WTC11 (cell line): ENCODE measurements at places on chromosomes 11 and 22. TPM values are rescaled to one million over a fixed set of nuclear protein-coding genes. Genes with fewer than 3 reads are reported as not detected.

The FAM83F gene
- 33.8 to 43.1 TPM (median 35.4 TPM) in 3 replicates for total RNA-seq

GRCh38 chr11:27505781-27506180 lies 788 bp downstream of the LIN7C start:
- peak overlapping the region; percentile 100 for H3K4me3 ChIP-seq
- H3K27me3 ChIP-seq = no peaks in the 10 kb centered on the region; the same call in 1 of the 2 replicates
- peak overlapping the region; percentile 99 for H3K27ac ChIP-seq
- DNase-seq = no peak
- peaks cover 13% of the 10 kb centered on the region for H3K36me3 ChIP-seq

DNA sequence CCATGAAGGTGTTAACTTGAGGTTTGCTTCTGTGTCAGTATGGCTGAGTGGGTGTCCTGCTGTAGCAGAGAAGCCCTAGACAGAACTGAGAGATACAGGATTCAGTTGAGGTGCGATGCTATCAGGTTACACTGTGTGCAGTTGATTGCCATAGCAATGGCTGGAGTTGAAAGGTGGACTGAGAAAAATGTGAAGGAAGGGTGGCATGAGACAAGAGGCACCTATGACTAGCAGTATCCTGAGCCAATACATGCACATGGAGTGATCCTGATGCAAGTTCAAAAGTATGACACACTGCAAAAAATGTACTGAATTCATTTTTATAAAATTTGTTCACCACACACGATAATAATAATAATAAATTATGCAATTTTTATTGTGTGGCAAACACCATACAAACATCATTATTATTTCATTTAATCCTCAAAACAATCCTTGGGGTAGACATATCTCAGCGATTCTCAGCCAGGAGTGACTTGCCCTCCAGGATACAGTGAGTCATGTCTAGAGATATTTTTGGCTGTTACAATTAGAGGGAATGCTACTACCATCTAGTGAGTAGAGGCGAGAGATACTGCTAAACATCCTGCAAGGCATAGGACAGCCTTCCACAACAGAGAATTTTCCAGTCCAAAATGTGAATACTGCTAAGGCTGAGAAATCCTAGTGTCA lies 3.9 kb upstream of the PIWIL4 start:
- no peaks in the 10 kb centered on the region for H3K36me3 ChIP-seq
- DNase-seq = no peak
- no peak overlapping the region for H3K4me3 ChIP-seq

DNA sequence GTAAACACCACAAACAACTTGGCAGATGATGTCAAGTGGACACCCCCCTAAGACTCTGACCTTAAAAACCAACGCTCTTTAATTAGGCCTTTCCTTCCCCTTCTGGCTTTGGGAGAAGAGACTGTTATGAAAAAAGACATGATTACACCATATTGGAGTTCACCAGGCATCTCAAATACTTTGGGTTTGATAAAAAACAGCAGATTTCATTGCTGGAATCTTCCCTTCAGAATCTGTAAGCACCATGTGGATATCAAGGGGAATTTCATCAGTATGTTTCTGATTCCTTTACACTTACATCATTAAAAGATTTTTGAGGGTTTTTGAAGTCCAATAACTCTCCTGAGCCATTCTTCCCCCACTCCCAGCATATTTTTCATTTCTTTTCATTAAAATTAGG lies 85.6 kb downstream of the KIRREL3 start:
- H3K4me3 ChIP-seq = no peak overlapping the region
- H3K27ac ChIP-seq = no peak overlapping the region
- DNase-seq = no peak
- no peaks in the 10 kb centered on the region for H3K27me3 ChIP-seq
- peaks cover 9% of the 10 kb centered on the region for H3K4me1 ChIP-seq

DNA sequence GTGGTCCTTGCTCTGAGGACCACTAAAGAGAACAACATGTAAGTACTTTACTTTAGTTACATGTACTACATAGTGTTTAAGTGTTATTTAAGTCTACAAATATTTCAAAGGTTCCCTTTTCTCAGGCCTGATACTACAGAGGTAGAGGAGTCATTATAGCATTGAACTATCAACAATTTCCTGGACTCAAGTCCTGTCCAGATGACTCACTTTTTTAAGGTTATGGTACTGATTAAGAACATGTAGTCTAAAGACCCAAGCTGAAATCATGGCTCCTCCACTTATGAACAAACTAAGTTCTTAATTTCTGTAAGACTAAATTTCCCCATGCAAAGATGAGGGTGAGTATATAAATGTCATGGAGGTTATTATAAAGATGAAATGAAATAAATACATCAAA lies 74.7 kb downstream of the NARS2 start:
- H3K4me3 ChIP-seq = no peak overlapping the region
- no peak for DNase-seq
- H3K27ac ChIP-seq = no peak overlapping the region
- H3K27me3 ChIP-seq = no peaks in the 10 kb centered on the region
- no peaks in the 10 kb centered on the region for H3K36me3 ChIP-seq
- H3K4me1 ChIP-seq = peaks cover 17% of the 10 kb centered on the region

GRCh38 chr11:72777755-72778278 lies 16.0 kb downstream of the STARD10 start:
- H3K36me3 ChIP-seq = no peaks in the 10 kb centered on the region
- H3K4me1 ChIP-seq = peaks cover 22% of the 10 kb centered on the region
- H3K27me3 ChIP-seq = peaks cover 7% of the 10 kb centered on the region

DNA sequence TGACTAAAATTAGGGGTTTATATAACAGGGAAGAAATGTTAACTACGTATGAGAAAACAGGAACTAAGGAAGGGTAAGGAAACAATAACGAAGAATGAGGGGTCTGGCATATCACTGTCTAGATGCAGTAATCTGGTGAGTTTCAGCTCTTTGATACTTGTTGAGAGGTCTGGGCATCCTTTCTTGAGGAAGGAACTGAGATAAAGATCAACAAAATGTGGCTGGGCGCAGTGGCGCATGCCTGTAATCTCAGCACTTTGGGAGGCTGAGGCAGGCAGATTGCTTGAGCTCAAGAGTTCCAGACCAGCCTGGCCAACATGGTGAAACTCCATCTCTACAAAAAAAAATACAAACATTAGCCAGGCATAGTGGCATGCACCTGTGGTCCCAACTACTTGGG lies 2.7 kb downstream of the DCDC1 start:
- DNase-seq = no peak
- no peak overlapping the region for H3K4me3 ChIP-seq
- no peaks in the 10 kb centered on the region; the same call in 1 of the 2 replicates for H3K27me3 ChIP-seq
- H3K36me3 ChIP-seq = no peaks in the 10 kb centered on the region
- H3K4me1 ChIP-seq = peaks cover 10% of the 10 kb centered on the region
- no peak overlapping the region for H3K27ac ChIP-seq

- no peak for DNase-seq
- H3K4me1 ChIP-seq = no peaks in the 10 kb centered on the region
- H3K27ac ChIP-seq = no peak overlapping the region
These were observed 87.5 kb downstream of the TMEM135 start for GRCh38 chr11:87125257-87125656.

The UBASH3B gene
- 18.9 to 22.6 TPM (median 21.1 TPM) in 3 replicates for total RNA-seq

The OR52I1 gene
- total RNA-seq = not detected in 3 replicates

DNA sequence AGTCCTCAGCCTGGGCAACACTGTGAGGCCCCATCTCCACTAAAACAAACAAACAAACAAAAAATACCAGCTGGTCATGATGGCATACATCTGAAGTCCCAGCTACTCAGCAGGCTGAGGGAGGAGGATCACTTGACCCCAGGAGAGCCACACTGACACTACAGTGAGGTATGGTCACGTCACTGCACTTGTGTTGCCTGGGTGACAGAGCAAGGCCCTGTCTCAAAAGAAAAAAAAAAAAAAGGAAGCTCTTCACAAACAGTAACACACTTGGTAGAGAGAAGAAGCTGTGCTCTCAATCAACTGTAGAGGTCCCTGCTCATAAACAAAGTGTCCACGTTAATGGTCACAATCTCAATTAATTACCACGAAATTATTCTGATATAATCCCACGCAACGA lies 401.6 kb upstream of the CCDC90B start:
- no peaks in the 10 kb centered on the region for H3K27me3 ChIP-seq
- DNase-seq = no peak
- H3K27ac ChIP-seq = no peak overlapping the region
- no peak overlapping the region for H3K4me3 ChIP-seq
- H3K36me3 ChIP-seq = no peaks in the 10 kb centered on the region
- H3K4me1 ChIP-seq = peaks cover 22% of the 10 kb centered on the region

DNA sequence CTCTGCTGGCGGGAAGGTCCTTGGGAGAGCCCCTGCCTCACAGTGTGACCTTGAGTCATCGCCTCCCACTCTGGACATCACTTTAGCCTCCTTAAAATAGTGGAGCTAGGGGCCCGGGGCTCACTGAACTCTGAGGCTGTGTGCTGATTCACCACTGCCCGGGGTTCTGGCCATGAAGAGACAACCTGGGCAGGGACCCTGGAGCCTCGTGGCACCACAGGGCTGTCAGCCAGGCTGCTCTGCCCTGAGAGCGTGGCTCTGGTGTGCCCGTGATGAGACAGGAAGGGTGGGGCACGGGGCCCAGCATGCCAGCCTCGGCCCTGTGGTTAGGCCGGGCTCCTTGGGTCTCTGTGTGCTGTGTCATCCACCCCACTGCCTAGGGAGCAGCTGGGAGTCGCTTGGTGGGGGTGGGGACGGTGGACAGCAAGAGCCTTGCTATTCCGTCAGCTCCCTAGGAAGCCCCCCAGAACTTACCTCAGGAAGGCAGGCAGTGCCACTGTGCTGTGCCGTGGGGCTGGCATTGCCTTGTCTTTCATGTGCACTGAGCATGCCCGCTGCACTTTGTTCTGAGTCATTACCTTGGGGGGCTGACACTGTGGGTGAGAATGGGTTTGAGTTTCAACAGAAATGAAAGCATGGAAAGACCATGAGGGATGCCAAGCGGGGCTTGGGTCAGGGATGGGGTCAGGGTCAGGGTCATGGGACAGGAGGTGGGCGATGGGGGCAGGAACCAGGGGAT lies 31.7 kb downstream of the TPCN2 start:
- H3K4me1 ChIP-seq = no peaks in the 10 kb centered on the region
- H3K27me3 ChIP-seq = no peaks in the 10 kb centered on the region
- no peak overlapping the region for H3K4me3 ChIP-seq
- DNase-seq = no peak
- peaks cover 17% of the 10 kb centered on the region for H3K36me3 ChIP-seq

GRCh38 chr22:43385770-43386641 lies 25.8 kb upstream of the MPPED1 start:
- peak; percentile 84 for DNase-seq
- no peak overlapping the region for H3K4me3 ChIP-seq
- H3K27ac ChIP-seq = no peak overlapping the region
- peaks cover 28% of the 10 kb centered on the region for H3K27me3 ChIP-seq
- no peaks in the 10 kb centered on the region for H3K36me3 ChIP-seq

The CHST1 gene
- 2.4 to 2.6 TPM (median 2.4 TPM) in 3 replicates for total RNA-seq

GRCh38 chr11:61627850-61628661 lies 47.2 kb upstream of the SYT7 start:
- H3K27me3 ChIP-seq = no peaks in the 10 kb centered on the region
- peaks cover 50% of the 10 kb centered on the region for H3K4me1 ChIP-seq
- DNase-seq = peak; percentile 87
- no peaks in the 10 kb centered on the region for H3K36me3 ChIP-seq
- no peak overlapping the region for H3K4me3 ChIP-seq
- peak overlapping the region; percentile 70 for H3K27ac ChIP-seq

DNA sequence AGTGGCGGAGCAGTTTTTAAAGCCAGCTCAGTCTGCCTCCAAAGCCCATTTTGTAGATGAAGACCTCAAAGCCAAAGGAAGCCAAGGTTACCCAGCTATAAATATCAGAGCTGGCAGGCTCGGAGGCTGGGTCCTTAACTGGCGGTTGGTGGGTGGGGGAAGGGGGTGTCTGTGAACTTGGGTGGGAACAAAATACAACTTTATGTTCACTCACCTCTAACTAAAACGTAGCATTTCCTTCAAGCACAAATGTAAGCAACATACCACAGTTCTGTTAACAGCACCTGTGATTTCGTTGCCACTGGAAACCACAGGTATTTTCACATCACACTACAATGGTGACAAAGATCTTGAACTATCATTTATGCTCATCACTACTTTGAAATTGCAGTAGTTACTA lies 99.7 kb upstream of the SYT13 start:
- peaks cover 7% of the 10 kb centered on the region; the same call in 1 of the 2 replicates for H3K27me3 ChIP-seq
- no peak for DNase-seq
- H3K27ac ChIP-seq = no peak overlapping the region
- H3K4me3 ChIP-seq = no peak overlapping the region

The JAML gene
- 0.24 to 0.37 TPM in 2 of 3 replicates, not detected in the other for total RNA-seq

The CD6 gene
- 0.53 to 1.0 TPM (median 0.73 TPM) in 3 replicates for total RNA-seq

- no peak overlapping the region for H3K4me3 ChIP-seq
- no peak overlapping the region for H3K27ac ChIP-seq
These were observed 48.4 kb downstream of the CHST1 start for GRCh38 chr11:45616802-45617549.

The BBOX1 gene
- total RNA-seq = not detected in 3 replicates

The APOA5 gene
- 0.09 to 0.32 TPM (median 0.20 TPM) in 3 replicates for total RNA-seq

GRCh38 chr11:11836676-11837231 lies 5.0 kb upstream of the USP47 start:
- H3K36me3 ChIP-seq = no peaks in the 10 kb centered on the region
- H3K4me3 ChIP-seq = no peak overlapping the region
- 0 out of 2 replicates have a peak, but pooled peaks cover 2% of the 10 kb centered on the region for H3K27me3 ChIP-seq
- H3K27ac ChIP-seq = no peak overlapping the region

DNA sequence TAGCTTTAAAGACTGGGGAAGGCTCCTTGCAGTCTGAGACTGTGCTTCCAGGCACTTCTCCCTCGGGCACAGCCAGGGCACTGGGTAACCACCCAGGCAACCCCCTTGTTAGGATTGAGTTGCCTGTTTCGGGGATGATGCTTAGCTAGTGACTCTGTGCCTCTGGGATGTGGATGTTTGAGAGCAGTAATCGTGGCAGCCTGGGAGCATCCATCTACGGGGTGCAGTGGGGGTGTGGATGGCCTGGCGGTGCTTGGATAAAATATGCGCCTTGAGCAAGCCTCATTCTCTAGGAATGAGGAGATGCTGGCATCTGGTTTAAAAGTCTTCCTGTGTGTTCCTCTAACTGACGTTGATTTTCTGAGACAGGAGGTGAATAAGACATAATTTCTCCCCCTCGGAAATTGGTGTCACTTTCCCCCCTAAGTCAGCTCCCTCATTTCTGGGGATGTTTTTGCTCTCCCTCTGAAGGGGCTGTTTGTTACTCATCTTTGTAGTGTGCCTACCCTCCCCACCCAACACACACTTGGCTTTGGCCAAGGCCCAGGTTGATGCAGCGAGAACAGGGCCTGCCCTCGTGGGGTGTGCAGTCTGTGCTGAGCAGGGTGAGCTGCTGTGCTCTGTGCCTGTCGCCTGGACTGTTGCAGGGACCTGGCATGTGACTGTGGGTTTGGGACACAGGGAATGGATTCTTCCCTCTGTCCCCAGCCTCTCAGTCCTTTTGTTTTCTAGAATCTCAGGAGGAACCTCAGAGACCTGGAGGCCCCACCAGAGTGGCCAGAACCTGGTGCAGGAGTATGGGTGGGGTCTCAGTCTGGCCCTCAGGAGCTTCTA lies 2.0 kb downstream of the GNAZ start:
- H3K4me3 ChIP-seq = peak overlapping the region; percentile 74
- no peak overlapping the region for H3K27ac ChIP-seq
- no peaks in the 10 kb centered on the region for H3K36me3 ChIP-seq
- peaks cover 46% of the 10 kb centered on the region for H3K27me3 ChIP-seq

GRCh38 chr11:11501546-11502262 lies 120.1 kb downstream of the GALNT18 start:
- H3K4me3 ChIP-seq = no peak overlapping the region
- no peak overlapping the region for H3K27ac ChIP-seq
- DNase-seq = no peak
- no peaks in the 10 kb centered on the region for H3K27me3 ChIP-seq
- no peaks in the 10 kb centered on the region for H3K36me3 ChIP-seq

- peak overlapping the region; percentile 70 for H3K27ac ChIP-seq
- H3K27me3 ChIP-seq = 0 out of 2 replicates have a peak, but pooled peaks cover 2% of the 10 kb centered on the region
- peak; percentile 10 for DNase-seq
- peaks cover 20% of the 10 kb centered on the region for H3K4me1 ChIP-seq
These were observed 10.1 kb upstream of the NEAT1 start for GRCh38 chr11:65412271-65413076.

The FAT3 gene
- total RNA-seq = 25.3 to 30.9 TPM (median 25.8 TPM) in 3 replicates

The NCR3LG1 gene
- total RNA-seq = 2.0 to 2.7 TPM (median 2.5 TPM) in 3 replicates

The ATXN10 gene
- total RNA-seq = 185 to 194 TPM (median 189 TPM) in 3 replicates

The LARGE2 gene
- total RNA-seq = 124 to 132 TPM (median 126 TPM) in 3 replicates
